ENCODE measurements at places on chromosomes 2 and 18.
A peak's percentile ranks its signal among the peaks of the same experiment; 100 is the strongest.

DNA sequence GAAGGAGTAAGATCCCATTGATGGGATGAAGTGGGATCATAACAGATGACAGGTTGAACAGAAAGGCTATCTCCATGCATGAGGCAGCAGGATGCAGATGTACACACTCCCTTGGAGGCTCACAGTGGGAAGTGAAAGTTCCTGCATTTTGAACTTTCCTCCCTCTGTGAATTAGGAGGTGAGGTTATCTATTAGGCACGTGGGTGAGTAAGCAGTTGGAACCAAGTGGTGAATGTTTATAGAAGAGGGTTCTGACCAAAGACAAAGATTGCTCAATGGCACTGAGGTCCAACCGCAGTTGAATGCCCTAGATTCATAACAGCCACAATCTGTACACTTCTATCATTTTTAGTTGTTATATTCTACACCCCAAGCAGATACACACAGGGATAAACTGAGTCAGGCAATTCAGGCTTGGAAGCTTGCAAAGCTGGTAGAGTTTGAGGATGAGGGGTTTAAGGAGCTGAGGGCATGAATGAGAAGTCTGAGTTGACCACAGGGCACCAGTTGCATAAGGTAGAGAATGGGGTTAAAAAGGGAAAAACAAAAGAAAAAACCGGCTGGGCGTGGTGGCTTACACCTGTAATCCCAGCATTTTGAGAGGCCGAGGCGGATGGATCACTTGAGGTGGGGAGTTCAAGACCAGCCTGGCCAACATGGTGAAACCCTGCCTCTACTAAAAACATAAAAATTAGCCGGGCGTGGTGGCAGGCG lies 7.1 kb upstream of the KCMF1 start:
- DNase-seq = peak; percentile 63

DNA sequence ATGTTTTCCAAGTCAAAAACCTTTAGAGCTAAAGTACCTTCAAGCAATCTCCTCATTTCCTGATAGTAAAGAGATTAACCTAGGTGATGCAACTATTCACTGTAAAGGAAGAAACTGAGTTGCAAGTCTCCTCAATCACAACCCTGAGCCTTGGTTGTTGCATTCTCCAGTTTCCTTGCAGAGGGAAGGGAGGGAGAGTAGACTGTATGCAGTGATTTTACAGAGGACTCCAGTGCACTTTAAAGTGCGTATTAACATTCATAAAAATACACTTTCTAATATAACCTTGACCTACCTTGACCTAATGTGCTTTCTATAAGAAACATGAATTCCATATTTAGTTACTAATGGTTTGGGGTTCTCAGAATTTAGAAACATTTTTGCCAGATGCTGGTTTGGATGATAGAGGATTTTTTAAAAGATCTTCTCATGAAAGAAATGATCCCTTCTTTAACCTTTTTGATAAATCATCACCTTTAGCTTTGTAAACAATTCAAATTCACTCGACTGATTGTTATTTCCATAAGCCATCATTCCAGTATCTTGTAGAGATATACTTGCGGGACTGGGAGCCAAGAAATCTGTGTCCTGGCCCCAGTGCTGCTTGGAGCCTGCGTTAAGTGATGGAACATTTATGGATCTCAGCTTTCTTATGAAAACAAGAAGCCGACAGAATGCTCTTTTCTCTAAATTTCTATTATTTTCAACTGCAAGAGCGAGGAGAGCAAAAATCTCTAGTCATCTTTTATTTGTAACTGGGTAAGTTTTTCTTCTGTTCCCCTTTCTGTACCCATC lies 228.3 kb downstream of the ZNF521 start:
- no peak for DNase-seq

- peak; percentile 91 for DNase-seq
These were observed 9.4 kb downstream of the CTIF start for GRCh38 chr18:48548011-48548771.

DNA sequence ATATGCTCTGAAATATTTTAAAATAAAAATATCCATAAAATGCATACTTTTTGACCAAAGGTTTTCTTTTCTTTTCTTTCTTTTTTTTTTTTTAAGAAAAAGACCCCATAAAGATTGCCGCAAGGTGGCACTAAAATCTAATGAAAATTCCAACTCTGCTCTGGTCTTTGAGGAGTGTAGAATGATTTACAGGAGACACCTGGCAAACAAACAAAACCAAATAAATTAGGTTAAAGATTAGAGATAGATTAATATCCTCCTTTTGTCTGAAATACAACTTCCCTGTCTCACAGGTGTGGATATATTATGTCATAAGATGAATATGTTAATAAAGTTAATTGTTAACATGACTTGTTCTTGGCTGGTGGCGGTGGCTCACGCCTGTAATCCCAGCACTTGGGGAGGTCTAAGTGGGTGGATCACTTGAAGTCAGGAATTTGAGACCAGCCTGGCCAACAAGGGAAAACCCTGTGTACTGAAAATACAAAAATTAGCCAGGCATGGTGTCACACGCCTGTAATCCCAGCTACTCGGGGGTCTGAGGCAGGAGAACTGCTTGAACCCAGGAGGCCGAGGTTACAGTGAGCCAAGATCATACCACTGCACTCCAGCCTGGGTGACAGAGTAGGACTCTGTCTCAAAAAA lies 3.5 kb upstream of the RHOB start:
- DNase-seq = peak; percentile 56

GRCh38 chr2:130355172-130355577 lies 681 bp upstream of the PTPN18 start:
- DNase-seq = no peak

DNA sequence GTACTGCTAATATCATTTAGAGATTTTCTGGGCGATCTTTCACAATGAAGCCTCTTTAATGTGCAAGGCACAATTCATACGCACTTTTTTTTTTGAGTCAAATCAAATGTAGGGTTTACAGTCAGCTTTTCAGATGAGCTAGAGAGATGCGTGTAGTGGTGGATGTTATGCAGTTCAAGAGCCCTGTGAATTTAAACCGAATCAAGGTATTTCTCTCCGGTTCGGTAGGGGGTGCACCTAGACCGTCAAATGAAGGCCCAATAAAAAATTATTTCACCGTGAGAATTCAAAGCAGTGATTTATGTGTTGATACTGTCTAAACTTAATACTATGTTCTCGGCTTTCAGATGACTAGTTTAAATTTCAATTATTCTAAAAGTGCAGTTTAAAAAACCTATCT lies 1.1 kb downstream of the PTH2R start:
- no peak for DNase-seq

GRCh38 chr2:123656590-123656989 lies 368.5 kb upstream of the CNTNAP5 start:
- DNase-seq = no peak

GRCh38 chr2:94759211-94759610 lies 112.0 kb upstream of the TEKT4 start:
- no peak for DNase-seq

GRCh38 chr18:77059294-77059916 lies 73.2 kb downstream of the MBP start:
- peak; percentile 67 for DNase-seq

DNA sequence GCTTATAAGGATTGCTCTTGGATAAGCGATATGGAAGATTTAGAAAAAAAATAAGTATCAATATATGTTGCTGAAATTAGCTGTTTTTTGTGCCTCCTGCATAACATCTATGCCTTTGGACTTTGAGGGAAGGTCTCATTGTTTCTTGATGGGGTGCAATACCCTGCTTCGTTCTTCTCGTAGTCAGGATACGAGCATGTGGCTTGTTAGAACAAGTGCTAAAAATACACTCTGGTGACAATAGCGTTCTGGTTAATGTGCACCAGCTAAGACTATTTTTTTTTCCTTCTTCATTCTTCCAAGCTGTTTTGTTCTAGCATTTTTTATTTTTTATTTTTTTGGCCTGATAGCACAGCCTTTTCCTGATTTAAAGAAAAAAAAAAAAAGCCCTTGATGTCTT lies 97.5 kb downstream of the ZNF407 start:
- no peak for DNase-seq

- no peak for DNase-seq
These were observed 148.6 kb upstream of the FIGN start for GRCh38 chr2:163884416-163884815.

- DNase-seq = no peak
These were observed 70.3 kb upstream of the CCDC85A start for GRCh38 chr2:56113382-56113975.

GRCh38 chr2:24111407-24111901 lies 11.7 kb downstream of the PFN4 start:
- peak; percentile 76 for DNase-seq
